Stimulated activated CD4-positive, alpha-beta T cell treated with anti-CD3 and anti-CD28 coated beads, Interleukin-15, amount 100 ng/mL, for 1 hour (primary cell): ENCODE measurements at places on chromosomes 16 and 17.

DNA sequence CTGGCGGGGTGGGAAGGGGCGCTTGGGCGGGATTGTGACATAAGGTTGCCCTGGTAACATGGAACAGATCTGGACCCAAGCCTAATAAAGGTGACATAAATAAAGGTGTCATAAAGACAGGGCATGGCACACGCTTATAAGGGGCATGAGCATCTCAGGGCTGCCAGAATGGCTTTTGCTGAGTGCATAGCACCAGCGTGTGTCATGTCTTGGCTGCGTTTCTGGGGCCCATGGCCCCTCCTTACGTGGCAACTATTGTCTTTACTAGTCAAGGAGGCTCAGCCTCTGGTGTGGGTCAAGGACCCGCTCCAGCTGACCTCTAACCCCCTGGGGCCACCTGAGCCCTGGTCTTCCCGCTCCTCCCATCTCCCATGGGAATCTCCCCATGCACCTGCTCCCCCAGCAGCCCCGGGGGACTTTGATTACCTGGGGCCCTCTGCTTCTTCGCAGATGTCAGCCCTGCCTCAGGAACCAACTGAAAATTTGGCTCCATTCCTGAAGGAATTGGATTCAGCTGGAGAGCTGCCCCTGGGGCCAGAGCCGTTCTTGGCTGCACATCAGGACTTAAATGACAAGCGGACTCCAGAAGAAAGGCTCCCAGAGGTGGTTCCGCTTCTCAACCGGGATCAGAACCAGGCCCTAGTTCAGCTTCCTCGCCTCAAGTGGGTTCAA is 13.9 kb downstream of the LRRC37B start:
- DNase-seq = no peak

GRCh38 chr17:57408071-57408811 is 151.9 kb downstream of the MSI2 start:
- no peak for DNase-seq

DNA sequence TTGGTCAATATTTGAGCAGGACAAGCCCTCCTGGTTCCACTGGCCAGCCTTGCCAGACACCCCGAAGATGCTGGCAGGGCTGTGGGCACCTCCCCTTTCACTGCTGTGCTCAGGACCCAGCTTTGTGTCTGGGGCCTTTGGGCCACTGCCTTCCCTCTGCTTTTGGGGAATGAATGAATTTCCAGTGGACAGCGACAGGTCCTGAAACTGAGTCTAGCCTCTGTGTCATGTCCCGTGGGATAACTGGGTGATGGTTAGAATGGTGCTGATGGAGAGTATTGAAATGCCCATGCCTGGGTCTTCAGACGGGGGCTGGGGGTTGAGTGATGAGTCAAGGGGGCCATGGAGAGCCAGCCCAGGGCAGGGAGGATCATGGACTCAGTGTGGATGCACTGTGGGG is 135.8 kb downstream of the FOXL1 start:
- DNase-seq = no peak

DNA sequence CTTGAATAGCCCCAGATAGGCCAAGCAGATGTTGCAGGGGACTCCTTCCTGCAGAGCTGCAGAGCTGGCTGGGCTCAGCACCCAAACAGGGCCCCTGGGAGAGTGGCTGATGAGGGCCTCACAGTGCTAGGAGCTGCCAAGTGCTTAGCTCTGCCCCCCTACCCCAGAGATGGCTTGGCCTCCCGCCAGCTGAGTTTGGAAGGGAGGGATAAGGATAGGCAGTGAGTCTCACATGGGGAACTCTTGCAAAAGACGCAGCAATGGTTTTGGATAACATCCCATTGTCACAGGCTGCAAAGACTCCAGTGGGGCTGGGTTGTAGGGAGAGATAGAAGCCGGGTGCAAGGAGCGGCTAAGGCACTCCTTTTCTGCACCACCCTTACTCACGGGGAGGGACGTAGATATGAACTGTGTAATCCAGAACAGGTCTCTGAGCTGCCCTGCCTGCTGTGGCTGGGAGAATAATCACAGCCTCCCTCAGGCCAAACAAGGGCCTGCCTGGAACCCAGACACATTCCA is 52.9 kb upstream of the MAF start:
- no peak for DNase-seq

DNA sequence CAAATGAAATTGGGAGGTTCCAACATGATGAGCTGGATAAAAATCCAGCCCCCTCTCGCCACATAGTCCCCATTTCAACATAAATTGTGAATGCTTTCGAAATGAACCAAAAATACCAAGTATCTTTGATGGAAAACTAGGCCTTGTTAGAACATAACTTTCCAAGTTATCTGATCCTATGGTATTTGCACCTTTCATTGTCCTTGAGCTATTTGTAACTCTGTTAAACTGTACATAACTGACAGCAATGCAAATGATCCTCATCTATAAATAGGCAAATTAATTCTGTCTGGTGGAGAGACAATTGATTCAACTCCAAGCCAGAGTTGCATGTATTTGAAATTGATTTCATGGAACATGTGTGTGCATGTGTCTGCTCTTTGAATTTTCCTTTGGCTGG is 18.2 kb downstream of the CMTM4 start:
- DNase-seq = no peak

DNA sequence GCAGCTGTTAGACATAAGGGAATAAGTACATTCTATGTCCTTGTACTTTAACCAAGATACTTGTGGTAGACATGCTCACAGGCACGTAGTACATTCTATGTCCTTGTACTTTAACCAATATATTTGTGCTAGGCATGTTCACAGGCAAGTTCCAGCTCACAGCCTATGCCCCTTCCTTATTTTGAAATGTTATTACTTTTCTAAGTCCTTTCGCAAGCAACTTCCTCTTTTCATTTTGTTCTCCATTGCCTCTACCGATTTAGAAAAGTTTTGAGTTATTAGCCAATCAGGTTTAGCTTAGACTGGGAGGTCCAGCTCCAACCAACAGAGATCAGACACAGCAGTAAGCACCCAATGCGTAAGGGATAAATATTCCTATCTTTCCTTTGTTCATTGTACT is 60.1 kb upstream of the NUDT7 start:
- no peak for DNase-seq

GRCh38 chr17:51270636-51271035 is 10.3 kb downstream of the UTP18 start:
- DNase-seq = no peak

GRCh38 chr17:45363498-45363897 is 46.7 kb upstream of the MAP3K14 start:
- no peak for DNase-seq

DNA sequence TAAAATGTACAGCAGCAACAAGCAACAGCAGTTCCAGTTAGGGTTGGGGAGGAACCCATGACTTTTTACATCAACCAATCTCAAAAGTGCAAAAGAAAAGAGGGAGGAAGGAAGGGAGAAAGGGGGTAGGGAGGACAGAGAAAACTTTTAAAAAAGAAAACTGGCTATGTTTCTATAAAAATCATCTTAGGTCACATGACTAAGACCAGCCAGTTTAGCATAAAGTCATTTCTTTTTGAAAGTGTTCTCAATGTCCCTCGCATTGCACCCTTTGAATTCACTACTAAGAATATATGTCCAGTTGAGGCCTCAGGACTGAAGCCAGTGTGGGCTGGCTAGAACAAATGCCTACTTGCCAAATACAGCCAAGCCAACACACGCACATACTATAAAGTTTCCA is 28.9 kb downstream of the DCUN1D3 start:
- no peak for DNase-seq

GRCh38 chr16:87323727-87324410 is 6.7 kb upstream of the C16orf95 start:
- no peak for DNase-seq
